Osteocyte (in vitro differentiated cells): ENCODE measurements at places on chromosomes 7 and 10. TPM values are rescaled to one million over a fixed set of nuclear protein-coding genes. Genes with fewer than 3 reads are reported as not detected.

DNA sequence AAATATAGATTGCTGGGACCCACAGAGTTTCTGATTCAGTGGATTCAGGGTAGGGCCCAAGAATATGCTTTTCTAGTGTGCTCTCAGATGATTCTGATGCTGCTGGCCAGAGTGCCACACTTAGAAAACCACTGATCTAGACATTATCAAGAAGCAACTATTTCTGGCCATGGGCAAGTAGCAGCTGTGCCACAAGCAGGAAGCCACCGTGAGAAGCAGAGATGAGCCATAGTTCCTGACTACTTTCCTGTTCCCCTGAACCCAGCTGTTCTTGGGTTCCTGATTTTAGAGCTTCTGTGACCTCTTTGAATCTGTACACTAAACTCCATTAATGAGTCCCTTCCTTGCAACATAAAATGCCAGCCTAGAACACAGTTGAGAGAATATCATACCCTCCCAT lies 38.1 kb upstream of the PIK3AP1 start:
- no peak for DNase-seq

DNA sequence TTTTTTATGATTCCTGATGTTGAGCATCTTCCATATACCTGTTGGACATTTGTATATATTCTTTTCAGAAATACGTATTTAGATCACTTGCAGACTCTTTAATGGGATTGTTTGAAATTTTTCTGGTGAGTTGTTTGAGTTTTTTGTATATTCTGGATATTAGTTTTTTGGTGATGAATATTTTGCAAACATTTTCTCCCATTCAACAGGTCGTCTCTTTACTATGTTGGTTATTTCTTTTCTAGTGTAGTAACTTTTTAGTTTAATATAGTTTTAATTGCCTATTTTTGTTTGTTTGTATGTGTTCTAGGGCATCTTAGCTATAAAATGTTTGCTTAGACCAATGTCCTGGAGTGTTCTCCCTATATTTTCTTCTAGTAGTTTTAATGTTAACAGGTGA lies 72.7 kb downstream of the ZWINT start:
- DNase-seq = no peak

Gene PPP1R3C
- total RNA-seq = 15.7 and 16.2 TPM in 2 replicates

- no peak for DNase-seq
Measured at GRCh38 chr10:64365663-64366062, 844.5 kb downstream of the REEP3 start.

DNA sequence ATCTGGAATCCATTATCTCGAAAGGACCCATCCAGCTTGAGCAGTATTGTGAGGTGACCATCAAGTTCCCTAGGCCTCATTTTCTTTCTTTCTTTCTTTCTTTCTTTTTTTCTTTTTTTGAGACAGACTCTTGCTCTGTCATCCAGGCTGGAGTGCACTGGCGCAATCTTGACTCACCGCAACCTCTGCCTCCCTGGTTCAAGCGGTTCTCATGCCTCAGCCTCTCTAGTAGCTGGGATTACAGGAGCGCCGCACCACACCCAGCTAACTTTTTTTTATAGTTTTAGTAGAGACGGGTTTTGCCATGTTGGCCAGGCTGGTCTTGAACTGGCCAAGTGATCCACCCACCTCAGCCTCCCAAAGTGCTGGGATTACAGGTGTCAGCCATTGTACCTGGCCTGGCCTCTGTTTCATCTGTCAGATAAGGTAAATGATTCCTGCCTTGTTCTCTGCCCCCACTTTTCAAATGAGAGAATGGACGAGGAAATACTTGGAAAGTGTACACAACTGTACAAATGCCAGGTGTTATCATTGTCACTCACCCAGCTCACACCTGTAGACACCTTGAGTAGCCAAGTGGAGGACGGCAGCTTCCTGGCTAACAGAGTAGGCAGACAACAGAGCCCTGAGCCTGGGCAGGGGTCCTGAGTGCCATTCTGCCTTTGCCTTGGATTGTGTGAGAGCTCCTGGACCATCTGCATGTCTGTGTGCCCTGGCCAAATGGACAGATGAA lies 54.1 kb downstream of the HK1 start:
- DNase-seq = no peak

- no peak for DNase-seq
Measured at GRCh38 chr7:135109976-135110375, 37.9 kb upstream of the TMEM140 start.

Gene SBDS
- 101 and 104 TPM in 2 replicates for total RNA-seq

Gene CLDN12
- 20.9 and 28.9 TPM in 2 replicates for total RNA-seq

Gene ADAMTS14
- total RNA-seq = 3.8 and 4.1 TPM in 2 replicates

Gene ZNF853
- 18.2 and 18.3 TPM in 2 replicates for total RNA-seq

Gene FEZF1
- not detected in 2 replicates for total RNA-seq

- no peak for DNase-seq
Measured at GRCh38 chr7:82142263-82142864, 301.2 kb downstream of the CACNA2D1 start.

DNA sequence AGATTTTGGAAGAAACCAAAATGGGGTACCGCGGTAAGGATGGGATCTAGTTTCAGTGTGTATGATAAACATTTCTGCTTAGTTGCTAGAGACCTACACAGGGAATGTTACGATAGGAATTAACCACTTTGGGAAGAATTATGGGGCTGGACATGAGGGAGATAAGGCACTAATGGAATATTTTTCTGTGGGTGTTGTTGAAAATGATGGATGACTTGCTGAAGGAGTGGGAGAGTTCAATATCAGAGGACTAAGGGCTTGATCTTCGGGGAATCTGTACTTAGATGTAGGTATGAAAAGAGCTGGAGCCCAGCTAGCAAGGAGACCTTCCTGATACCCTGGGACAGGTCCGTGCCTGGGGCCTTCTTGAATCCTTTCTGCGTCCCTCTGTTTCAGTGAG lies 303.7 kb downstream of the EXOC4 start:
- no peak for DNase-seq

DNA sequence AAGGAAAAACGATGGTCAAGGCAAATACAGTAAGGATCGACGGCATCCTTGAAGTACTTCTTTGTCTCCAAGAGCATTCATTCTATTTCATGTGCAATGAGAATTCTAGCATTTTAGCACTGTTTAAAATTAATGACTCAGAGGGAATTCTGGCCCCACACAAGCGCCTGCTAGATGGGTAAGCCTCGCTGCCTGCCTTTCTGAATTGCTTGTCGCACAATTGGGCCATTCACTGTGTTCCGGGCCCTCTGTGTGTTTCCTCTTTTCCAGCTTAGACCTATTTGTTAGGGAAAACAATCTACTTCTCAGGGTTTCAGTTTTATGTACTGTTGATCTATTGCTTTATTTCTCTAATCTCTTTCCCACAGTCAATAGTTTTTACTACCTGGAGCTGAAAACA lies 204.7 kb upstream of the ZNF32 start:
- no peak for DNase-seq

DNA sequence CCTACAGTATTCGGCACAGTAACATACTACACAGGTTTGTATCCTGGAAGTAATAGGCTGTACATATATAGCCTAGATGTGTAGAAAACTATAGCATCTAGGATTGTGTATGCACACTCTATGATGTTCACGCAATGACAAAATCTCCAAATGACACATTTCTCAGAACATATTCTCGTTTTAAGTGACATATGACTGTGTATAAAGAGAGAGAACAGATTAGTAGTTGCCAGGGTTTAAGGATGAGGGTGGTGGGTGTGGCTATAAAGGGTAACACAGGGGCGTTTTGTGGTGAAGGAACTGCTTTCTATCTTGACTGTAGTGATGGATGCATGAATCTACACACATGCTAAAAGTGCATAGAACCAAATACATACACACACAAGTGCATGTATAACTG lies 101.2 kb downstream of the ARL4A start:
- no peak for DNase-seq

Gene ITPRID1
- not detected in 2 replicates for total RNA-seq

DNA sequence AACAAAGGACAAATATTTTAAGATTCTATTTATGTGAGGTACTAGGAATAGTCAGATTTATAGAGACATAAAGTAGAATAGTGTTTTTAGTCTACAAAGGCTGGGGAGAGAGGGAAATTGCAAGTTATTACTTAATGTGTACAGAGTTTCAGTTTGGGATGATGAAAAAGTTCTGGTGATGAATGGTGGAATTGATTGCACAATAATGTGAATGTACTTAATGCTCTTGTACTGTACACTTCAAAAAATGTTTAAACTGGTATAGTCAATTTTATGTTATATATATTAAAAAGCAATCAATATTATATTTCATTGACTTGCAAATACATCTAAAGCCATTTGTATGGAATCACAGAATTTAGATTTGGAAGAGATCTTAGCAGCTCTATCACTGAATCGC lies 213.4 kb downstream of the PPP1R3A start:
- DNase-seq = no peak

Gene CACNB2
- total RNA-seq = 0.43 TPM in 1 of 2 replicates, not detected in the other

- no peak for DNase-seq
Measured at GRCh38 chr7:104845557-104845956, 168.4 kb upstream of the KMT2E start.

DNA sequence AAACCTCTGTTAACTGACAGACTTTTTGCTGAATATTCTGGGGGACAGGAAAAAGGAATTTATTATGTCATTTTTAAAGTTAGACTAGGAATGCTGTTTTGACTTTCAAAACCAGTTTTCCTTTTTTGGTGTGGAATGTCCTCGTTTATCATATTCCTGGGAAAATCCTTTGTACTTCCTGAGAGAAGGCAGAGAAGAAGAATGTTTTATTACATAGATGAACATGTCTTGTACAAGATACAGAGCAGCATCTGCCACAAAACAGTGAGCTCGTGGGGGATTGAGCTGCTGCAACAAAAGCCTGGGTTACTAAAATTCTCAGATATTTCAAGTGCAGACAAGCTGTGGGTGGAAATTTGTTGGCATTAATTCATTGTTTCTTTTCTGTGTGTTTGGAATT lies 20.2 kb downstream of the MCU start:
- no peak for DNase-seq

Gene SKAP2
- total RNA-seq = 11.7 and 13.7 TPM in 2 replicates

Gene OR2A5
- total RNA-seq = not detected in 2 replicates

- DNase-seq = no peak
Measured at GRCh38 chr10:132456881-132457280, 59.9 kb downstream of the PWWP2B start.

Gene PLEKHA1
- 62.8 and 66.9 TPM in 2 replicates for total RNA-seq

Gene HDAC9
- 0.81 and 1.5 TPM in 2 replicates for total RNA-seq

Gene LZTS2
- 69.9 and 72.1 TPM in 2 replicates for total RNA-seq

GRCh38 chr7:35681231-35682029 lies 13.5 kb downstream of the HERPUD2 start:
- DNase-seq = no peak

Gene CALHM1
- total RNA-seq = not detected in 2 replicates

DNA sequence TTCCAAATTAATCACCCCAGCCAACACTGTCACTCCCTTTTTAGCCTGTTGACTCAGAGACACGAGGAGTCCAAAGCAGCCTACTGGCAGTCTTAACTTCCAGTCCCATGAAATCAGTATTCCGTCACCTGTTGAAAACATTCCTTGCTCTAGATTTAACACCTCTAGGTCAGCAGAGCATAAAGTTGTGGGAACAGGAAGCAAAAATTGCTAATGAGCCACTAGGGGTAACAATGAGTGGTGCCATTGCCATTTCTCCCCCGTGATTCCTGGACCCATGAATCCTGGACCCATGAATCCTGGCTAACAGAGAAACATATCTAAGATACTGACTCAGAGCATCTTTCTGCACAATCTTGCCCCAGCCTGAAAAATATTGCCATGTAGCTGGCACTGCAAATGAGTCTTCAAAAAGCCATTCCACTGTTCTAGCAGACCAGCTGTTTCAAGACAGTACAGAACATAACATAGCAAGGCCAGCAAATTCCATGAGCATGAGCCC lies 252.7 kb upstream of the PTER start:
- no peak for DNase-seq

- DNase-seq = no peak
Measured at GRCh38 chr10:62759599-62760175, 44.8 kb upstream of the ADO start.

Gene RNLS
- 1.7 and 3.9 TPM in 2 replicates for total RNA-seq

Gene RTKN2
- 1.9 and 2.4 TPM in 2 replicates for total RNA-seq

Gene PFKFB3
- 34.2 and 37.9 TPM in 2 replicates for total RNA-seq

DNA sequence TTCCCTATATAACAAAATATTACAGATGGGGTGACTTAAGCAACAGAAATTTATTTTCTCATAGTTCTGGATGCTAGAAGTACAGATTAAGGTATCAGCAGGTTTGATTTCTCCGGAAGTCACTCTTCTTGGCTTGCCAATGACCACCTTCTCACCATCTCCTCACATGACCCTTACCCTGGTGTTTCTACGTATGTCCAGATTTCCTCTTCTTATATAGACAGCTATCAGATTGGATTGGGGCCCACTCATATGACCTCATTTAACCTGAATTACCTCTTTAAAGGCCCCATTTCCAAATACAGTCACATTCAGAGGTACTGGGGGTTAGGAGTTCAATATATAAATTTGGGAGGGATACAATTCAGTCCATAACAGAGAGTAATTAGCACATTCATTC lies 17.0 kb upstream of the RAPGEF5 start:
- DNase-seq = no peak

DNA sequence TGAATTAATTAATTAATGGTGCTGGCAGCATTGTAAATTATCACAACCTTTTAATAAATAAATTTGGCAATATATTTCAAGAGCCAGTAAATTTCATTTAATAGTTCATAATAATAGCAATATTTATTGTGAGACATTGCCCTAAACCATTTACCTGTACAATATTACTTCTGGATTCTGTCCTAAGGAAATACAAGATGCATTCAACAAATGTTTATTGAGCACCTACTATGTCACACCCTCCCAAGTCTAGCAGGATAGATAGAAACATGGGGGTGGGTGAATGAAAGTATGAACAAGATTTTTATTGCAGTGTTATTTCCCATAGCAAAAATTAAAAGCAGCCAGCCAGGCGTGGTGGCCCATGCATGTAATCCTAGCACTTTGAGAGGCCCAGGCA lies 4.4 kb upstream of the HERC4 start:
- DNase-seq = no peak

Gene CALCR
- not detected in 2 replicates for total RNA-seq

DNA sequence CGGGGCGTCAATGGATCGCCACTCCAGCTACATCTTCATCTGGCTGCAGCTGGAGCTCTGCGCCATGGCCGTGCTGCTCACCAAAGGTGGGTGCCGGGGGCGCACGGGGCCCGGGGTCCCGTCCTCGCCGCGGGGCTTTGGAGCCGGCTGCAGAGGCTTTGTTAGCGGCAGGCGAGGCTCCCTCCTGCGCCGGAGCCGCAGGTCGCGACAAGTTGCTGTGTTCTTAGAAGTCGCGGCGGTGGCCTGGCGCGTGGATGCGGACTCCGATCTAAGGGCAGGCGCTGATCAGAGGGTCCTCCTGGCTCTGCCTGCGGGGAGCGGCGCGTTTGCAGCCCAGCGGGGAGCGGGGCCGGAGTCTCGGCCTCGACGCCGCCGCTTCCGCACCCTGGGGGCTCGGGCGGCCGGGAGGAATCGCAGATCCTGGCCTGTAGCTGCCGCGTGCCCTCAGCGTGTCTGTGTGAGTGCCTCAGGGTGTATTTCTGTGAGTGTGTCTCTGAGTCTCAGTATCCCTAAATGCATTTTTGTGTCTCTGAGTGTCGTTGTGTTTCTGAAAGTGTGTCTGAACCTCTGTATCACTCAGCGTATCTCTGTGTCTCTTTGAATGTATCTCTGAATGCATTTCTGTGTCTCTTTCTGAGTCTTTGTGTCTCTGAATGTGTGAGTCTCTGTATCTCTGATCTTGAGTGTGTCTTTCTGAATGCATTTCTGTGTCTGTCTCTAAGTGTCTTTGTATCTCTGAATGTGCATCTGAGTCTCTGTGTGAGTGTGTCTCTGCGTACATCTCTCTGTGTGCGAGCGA lies 766 bp downstream of the BAMBI start:
- DNase-seq = peak; percentile 86

GRCh38 chr7:51467384-51468017 lies 150.9 kb upstream of the COBL start:
- no peak for DNase-seq
